C1 segment of cervical spinal cord (tissue), 14 donors: ENCODE measurements at places on chromosomes 1 and 21.

DNA sequence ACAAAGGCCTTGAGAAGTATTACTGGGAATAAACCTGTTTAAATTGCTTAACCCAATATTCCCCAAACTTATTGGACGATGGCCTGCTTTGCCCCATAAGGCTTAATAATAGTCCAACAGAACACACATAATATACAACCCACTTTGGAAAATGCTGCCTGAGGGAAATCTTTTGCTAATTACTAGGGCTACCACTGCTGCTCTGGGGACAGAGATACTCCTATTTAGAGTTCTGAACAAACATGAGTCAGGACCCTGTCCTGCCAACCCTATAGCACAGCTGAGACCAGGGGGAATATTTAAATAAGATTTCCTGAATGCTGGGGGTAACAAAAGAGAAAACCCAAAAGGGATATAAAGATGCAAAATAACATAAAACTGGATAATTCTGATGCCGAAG, 139.1 kb downstream of the BRINP2 start:
- DNase-seq, result peak; percentile 66

DNA sequence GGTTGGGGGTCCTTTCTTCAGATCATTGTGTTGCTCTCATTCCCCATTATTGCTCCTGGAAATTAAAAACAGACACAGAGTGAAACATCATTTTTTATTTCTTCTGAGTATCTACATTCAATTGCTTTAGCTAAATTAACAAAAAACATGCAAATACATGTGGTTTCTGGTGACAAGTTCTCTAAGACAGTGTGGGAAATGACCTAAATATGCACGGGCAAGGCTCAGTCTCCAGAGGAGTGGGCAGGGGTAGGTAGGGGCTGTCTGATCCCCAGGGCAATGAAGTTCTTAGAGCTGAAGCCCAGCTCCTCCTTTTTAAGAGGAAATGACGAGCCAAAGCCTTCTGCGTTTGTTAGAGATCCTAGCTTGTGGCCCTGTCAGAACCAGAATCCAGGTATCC, 4.5 kb downstream of the LEFTY2 start:
- no peak for DNase-seq

DNA sequence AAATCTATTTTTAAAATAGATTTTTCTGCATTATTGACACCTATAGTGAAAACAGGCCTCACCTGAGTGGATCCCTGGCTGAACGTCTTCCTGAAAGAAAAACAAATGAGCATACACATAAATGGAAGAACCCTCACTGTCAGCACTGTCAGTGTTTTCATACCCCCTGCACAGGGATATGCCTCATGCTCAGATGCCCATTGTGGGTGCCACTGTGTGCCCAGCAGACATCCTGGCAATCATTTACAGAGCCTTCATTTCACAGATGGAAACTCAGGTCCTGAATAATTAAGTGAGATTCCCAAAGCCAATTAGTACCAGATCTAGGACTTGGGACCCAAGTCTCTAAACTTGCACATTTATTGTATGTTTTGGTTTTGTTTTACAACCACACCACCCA, 19.9 kb downstream of the FCRL1 start:
- DNase-seq, result no peak

GRCh38 chr21:32770871-32771523, 558 bp downstream of the PAXBP1 start:
- no peak for DNase-seq

GRCh38 chr1:175237389-175237788, 44.8 kb upstream of the KIAA0040 start:
- DNase-seq, result no peak

- no peak for DNase-seq
Measured at GRCh38 chr1:118137900-118138299, 47.1 kb downstream of the SPAG17 start.

DNA sequence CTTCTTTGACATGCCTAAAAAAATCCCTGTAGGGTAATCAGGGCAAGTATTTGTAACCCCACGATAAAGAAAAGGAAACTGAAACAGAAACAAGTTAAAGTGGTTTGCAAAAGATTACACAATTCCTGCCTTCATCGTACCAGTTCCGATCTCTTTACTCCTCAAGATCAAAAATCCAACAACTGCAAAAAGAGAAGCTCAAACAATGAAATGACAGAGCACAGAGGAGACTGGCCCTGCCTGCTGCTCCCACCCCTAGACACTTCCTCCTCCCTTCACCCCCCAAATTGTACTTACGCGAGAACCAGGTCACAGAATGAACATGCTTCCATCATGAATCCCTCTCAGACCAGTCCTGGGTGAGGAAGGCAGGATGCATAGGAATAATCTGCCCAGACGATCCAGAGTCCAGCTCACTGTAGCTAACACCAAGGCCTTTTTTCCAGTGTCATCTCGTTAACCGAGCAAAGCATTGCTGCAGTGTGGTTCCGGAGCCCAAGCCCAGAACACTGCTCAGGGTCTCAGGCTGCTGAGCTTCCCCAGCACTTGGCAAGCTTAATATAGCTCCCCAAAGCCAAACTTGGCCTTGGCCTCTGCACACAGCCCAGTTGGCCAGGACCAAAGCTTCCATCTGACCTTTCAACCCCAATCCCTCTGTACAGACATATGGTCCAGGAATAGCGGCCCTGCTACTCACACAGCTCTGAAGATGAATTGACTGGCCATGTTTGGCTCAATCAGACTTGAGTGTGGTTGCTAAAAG, 20.3 kb downstream of the RXRG start:
- DNase-seq, result no peak

GRCh38 chr1:166544561-166544960, 294.7 kb upstream of the POGK start:
- no peak for DNase-seq

- DNase-seq, result no peak
Measured at GRCh38 chr1:151001602-151002001, 5.1 kb downstream of the MINDY1 start.

- no peak for DNase-seq
Measured at GRCh38 chr1:26203642-26204318, 13.4 kb downstream of the CATSPER4 start.

GRCh38 chr21:32413015-32413504, 554 bp downstream of the EVA1C start:
- DNase-seq, result no peak

DNA sequence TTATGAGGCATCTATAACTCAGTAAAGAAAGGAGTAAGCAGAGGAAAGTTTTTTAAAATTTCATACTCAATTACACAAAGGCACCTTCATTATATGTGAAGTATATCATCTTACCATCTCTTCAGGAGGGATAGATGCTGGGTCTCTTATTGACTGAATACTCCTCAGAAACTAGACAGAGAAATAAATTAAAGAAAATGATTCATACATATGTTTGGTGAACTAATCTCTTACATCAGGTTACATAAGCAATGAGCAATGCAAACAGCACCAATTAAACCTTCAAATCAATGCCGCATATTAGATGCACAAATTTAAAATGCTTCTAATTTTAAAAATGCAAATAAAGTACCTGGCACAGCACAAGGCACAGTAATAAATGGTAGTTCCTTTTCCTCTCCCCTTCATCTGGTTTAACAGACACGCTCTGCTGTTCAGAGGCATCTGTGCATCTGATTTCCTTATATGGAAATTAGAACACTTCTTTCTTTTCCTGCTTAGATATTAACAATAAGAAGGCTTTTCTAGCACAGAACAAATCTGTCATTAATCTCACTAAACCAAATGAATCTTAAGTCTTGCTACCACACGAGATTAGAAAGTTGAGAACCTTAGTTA, 20.0 kb downstream of the SCYL3 start:
- no peak for DNase-seq

DNA sequence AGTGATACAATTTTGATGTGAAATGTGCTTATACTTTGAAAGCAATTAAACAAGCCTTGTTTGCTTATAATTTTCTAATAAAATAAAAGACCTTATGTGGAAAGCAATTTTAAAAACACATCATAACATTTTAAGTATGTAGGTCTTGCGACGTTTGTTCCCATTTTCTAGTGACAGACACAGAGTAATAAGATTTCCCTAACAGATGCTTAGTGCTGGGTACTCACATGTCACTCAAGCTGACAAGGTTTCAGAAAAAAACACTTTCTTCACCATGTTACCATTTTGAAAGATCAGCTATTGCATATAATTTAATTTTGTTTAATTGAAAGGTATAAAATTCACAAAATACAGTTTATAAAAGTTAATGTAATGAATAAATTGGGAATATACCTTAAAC, 14.1 kb upstream of the ZRANB2 start:
- no peak for DNase-seq

GRCh38 chr1:111990878-111991718, 1.6 kb upstream of the KCND3 start:
- DNase-seq, result peak; percentile 35

DNA sequence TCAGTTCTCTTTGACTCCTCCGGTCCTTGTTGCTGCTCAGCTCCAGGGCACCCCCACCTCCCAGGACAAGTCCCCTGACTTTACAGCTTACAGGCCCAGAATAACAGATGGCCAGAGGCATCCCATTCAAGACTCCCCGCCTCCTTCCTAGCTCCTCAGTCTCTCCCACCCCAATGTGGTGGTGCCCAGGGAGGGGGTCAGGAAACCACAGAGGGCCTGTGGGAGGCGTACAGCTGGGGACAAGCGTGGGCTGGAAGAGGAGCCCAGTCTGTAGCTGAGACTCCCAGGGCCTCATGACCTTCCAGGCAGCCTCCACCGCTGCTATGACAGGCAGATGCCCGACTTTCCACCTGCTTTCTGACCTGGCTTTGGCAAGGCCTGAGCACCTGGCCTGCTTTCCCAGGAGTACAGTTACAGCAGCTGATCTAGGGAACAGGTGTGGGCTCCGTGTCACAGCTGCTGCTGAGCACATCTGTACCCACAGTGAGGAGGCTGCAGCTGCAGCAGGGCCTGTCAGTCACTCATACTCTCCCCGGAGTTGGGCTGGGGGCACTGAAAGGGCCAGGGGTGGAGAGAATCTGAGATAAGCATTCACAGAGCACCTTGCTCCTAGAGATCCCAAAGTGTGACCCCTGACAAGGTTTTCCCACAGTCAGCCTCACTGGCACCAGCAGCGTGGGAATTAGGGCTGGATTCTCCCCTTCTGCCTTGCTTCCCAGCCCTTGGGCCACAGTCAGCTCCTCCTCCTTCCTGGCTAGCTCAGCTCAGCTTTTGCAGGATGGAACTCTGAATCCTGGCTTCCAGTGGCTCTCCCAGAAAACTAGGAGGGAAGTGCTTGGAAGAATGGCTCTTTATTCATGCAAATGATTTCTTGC, 7.1 kb upstream of the NAV1 start:
- no peak for DNase-seq

- no peak for DNase-seq
Measured at GRCh38 chr1:232223887-232224286, 406.0 kb downstream of the SIPA1L2 start.

DNA sequence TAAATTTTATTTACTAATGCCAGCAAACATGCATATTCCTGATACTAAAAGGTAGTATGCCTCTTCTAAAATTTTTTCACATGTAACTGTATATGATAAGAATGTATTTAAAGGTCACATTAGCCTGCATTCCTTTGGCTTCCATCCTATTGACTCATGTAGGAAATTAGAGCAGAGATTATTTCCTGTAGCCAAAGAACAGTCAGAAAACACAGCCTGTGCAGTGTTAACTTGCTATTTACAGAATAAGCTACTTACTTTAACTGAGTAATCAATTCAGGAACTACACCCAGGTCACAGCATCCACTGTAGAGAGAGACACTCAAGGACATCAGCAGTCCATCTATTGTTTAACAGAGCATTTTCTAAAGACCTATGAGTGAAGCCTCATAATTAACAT, 154.5 kb upstream of the ADGRL4 start:
- DNase-seq, result no peak

DNA sequence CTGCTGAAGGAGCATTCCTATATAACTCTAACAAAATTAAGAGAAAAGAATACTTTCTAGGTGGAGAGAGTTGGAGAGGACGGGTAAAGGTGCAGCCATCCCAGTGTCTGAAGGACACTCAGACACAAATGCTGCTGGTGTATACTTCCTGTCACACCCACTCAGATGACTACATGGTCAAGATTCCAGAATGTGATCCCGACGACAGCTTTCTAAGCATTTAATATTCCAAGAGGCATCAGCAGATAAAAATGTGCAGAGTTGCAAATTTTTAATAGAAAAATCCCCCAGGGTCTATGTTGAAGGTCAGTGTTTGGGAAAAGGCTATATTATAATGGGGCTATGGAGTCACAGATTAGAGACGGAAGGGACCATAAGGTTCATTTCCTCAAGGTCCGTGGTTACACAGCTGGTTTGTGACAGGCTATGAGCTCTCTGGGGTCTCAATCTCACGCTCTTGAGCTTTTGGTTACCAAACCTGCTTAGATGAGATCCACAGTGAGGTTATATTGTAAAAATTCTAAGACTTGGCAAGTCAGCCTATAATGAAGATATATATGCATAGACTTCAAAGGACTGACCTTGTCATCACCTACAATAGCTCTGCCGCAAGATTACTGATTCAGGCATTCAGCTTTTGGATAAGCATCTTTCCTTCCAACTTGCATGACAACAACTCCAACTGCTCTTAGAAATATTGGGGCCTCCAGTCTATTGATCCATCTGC, 35.1 kb downstream of the ZNF281 start:
- no peak for DNase-seq

DNA sequence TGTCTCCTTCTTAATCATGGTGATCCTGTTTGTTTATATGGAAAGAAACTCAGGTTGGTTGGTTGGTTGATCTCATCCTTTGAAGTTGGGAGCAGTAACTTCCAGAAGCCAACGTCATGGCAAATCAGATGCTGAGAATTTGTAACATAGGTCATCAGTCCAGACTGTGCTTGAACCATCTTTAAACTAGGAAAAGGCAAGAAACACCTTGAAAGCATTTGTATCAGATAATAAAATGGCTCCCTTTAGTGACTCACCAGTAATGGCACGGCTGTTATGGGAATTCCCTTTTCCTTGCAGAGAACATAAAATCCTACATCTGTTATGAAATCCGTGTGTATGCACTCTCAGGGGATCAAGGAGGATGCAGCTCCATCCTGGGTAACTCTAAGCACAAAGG, 58.1 kb downstream of the SERBP1 start:
- no peak for DNase-seq

DNA sequence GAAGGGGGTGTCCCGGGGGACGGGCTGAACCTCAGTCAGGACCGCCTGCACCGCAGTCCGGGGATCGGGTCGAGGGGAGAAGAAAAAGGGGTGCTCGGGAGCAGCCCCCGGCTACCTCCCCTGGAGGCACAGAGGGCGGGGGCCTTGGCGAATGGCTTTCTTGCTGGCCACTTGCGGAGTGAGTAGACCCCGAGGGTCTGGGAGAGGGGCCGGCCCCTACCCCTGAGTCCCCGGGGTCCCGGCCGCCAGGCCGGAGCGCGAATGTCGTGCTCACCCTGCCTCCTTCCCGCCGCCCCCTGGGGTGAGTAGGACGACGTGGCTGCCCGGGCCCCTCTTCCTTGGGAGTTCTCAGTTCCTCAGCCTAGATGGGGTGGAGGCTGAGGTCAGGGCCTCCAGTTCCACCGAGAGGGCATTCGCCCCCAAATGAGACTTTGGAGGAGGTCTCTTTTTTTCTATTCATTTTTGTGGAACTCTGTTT, 113.0 kb downstream of the OSBPL9 start:
- no peak for DNase-seq

- no peak for DNase-seq
Measured at GRCh38 chr1:231663211-231663792, 36.7 kb downstream of the DISC1 start.

- no peak for DNase-seq
Measured at GRCh38 chr1:156608981-156609380, 7.7 kb upstream of the GPATCH4 start.

- no peak for DNase-seq
Measured at GRCh38 chr21:44301961-44302406, 2.1 kb downstream of the PFKL start.
